Upper lobe of left lung (tissue), 6 donors: ENCODE measurements at places on chromosomes 5 and 9. TPM values are rescaled to one million over a fixed set of nuclear protein-coding genes. Genes with fewer than 3 reads are reported as not detected.

GRCh38 chr5:109876941-109877669, 187.4 kb downstream of the MAN2A1 start:
- DNase-seq = no peak
- H3K36me3 ChIP-seq = no peaks in the 10 kb centered on the region
- H3K4me3 ChIP-seq = no peak overlapping the region
- H3K4me1 ChIP-seq = no peaks in the 10 kb centered on the region
- no peak overlapping the region for H3K27ac ChIP-seq

DNA sequence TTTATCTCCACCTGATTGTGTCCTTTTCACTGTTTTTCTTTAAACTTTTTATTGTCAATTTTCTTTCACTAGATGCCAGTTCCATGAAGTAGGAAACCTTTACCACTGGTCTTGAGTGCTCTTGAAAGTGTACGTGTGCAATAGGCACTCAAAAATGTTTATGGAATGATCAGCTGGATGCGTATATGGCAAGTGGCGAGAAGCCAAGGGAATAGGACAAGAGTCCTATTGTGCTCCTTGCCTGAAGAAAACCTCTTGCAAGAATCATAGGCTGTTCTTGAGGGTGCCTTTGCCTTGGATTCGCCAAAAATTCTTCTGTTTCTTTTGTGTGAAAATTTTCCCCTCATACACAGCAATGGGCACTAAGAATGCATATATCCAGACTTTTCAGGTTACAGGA, 97.7 kb downstream of the GHR start:
- no peaks in the 10 kb centered on the region for H3K4me1 ChIP-seq
- DNase-seq = no peak
- H3K27me3 ChIP-seq = no peaks in the 10 kb centered on the region
- H3K27ac ChIP-seq = no peak overlapping the region

Gene SHC3
- total RNA-seq = 15.3 TPM

GRCh38 chr9:112012026-112012902, 115.7 kb downstream of the UGCG start:
- peaks cover 13% of the 10 kb centered on the region for H3K4me1 ChIP-seq
- no peaks in the 10 kb centered on the region for H3K27me3 ChIP-seq
- no peaks in the 10 kb centered on the region for H3K36me3 ChIP-seq

- H3K27ac ChIP-seq = no peak overlapping the region
- H3K4me1 ChIP-seq = no peaks in the 10 kb centered on the region
- H3K27me3 ChIP-seq = no peaks in the 10 kb centered on the region
- no peaks in the 10 kb centered on the region for H3K36me3 ChIP-seq
- DNase-seq = no peak
- no peak overlapping the region for H3K4me3 ChIP-seq
Measured at GRCh38 chr5:63154476-63155309, 576.1 kb downstream of the LRRC70 start.

Gene DBH
- total RNA-seq = not detected

Gene CDKN2B
- 63.7 TPM for total RNA-seq

DNA sequence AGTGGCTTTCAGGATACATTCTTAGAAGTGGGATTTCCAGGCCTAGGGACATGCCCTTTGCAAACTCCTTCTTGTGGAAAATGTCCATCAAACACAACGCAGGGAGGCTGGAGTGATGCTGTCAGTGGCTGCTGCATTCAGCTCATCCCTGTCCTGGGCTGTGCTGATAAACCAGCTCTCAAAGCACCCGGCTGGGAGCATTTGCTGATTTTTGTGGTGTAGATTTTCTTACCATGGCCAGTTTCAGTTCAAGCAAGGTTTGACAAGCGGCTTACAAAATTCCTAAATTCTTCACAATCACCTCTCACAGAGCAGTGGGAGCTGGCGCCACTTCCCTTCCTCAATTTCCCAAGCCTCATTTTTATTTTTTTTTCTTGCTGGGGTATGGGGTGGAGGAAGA, 28.2 kb downstream of the FAM163B start:
- no peak for DNase-seq
- H3K27ac ChIP-seq = no peak overlapping the region
- H3K4me3 ChIP-seq = no peak overlapping the region
- H3K4me1 ChIP-seq = peaks cover 15% of the 10 kb centered on the region
- H3K27me3 ChIP-seq = peaks cover 10% of the 10 kb centered on the region

GRCh38 chr9:135241381-135242048, 154.0 kb downstream of the OLFM1 start:
- H3K27me3 ChIP-seq = no peaks in the 10 kb centered on the region
- H3K27ac ChIP-seq = no peak overlapping the region
- no peak for DNase-seq
- no peaks in the 10 kb centered on the region for H3K36me3 ChIP-seq
- no peak overlapping the region for H3K4me3 ChIP-seq

DNA sequence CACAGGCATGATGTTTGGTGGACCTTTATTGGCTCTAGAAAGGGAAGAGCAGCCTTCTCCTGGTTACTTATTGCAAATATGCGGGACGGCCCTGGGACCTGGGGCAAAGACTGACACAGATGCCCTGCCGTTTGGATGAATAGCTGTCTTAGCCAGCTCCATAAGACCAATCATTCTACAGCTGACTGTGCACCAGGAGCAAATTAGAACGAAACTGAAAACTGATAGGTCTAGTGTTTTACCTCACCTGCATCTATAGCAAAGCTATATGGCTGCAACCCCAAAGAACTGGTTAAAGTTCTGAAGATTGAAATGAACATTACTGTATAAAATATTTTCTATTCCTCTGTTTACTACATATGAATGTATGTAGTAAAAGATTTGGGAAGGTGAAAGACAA, 34.2 kb upstream of the BNC2 start:
- H3K4me1 ChIP-seq = no peaks in the 10 kb centered on the region
- H3K4me3 ChIP-seq = no peak overlapping the region
- no peak for DNase-seq
- H3K27me3 ChIP-seq = no peaks in the 10 kb centered on the region
- no peaks in the 10 kb centered on the region for H3K36me3 ChIP-seq

- H3K36me3 ChIP-seq = no peaks in the 10 kb centered on the region
- no peak for DNase-seq
- no peaks in the 10 kb centered on the region for H3K27me3 ChIP-seq
- H3K27ac ChIP-seq = no peak overlapping the region
Measured at GRCh38 chr5:125227333-125228095, 481.1 kb upstream of the ZNF608 start.

DNA sequence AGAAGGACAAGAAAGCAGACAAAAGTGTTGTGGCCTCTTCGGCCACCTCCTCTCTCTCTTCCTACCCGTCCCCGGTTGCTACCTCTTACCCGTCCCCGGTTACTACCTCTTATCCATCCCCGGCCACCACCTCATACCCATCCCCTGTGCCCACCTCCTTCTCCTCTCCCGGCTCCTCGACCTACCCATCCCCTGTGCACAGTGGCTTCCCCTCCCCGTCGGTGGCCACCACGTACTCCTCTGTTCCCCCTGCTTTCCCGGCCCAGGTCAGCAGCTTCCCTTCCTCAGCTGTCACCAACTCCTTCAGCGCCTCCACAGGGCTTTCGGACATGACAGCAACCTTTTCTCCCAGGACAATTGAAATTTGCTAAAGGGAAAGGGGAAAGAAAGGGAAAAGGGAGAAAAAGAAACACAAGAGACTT, 2.4 kb downstream of the EGR1 start:
- no peaks in the 10 kb centered on the region for H3K36me3 ChIP-seq
- no peak for DNase-seq
- H3K27me3 ChIP-seq = no peaks in the 10 kb centered on the region
- H3K27ac ChIP-seq = no peak overlapping the region
- no peak overlapping the region for H3K4me3 ChIP-seq
- peaks cover 26% of the 10 kb centered on the region for H3K4me1 ChIP-seq

GRCh38 chr5:51838459-51838858, 455.2 kb downstream of the ISL1 start:
- no peak overlapping the region for H3K27ac ChIP-seq
- no peaks in the 10 kb centered on the region for H3K4me1 ChIP-seq
- no peaks in the 10 kb centered on the region for H3K27me3 ChIP-seq
- no peak for DNase-seq

Gene PDLIM4
- total RNA-seq = 12.6 TPM

- H3K4me3 ChIP-seq = no peak overlapping the region
- no peak overlapping the region for H3K27ac ChIP-seq
- H3K36me3 ChIP-seq = no peaks in the 10 kb centered on the region
- no peak for DNase-seq
- no peaks in the 10 kb centered on the region for H3K4me1 ChIP-seq
- no peaks in the 10 kb centered on the region for H3K27me3 ChIP-seq
Measured at GRCh38 chr5:76808141-76808691, 10.6 kb upstream of the F2RL1 start.

DNA sequence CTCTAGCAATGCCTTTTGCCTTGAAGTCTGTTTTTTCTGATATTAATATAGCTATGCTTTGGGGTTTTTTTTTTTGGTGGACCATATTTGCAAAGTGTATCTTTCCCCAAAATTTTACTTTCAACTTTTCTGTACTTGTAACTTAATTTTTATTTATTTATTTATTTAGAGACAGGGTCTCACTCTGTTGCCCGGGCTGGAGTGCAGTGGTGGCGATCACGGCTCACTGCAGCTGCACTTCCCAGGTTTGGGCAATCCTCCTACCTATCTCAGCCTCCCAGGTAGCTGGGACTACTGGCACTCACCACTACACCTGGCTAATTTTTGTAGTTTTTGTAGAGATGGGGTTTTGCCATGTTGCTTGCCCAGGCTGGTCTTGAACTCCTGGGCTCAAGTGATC, 20.8 kb downstream of the PRRT1B start:
- H3K4me3 ChIP-seq = no peak overlapping the region
- no peak overlapping the region for H3K27ac ChIP-seq
- no peaks in the 10 kb centered on the region for H3K27me3 ChIP-seq
- no peak for DNase-seq
- no peaks in the 10 kb centered on the region for H3K4me1 ChIP-seq
- peaks cover 18% of the 10 kb centered on the region for H3K36me3 ChIP-seq

GRCh38 chr5:39058178-39058921, 15.8 kb downstream of the RICTOR start:
- no peaks in the 10 kb centered on the region for H3K36me3 ChIP-seq
- peak overlapping the region; percentile 5 for H3K27ac ChIP-seq
- H3K4me3 ChIP-seq = peak overlapping the region; percentile 39
- H3K27me3 ChIP-seq = no peaks in the 10 kb centered on the region

- H3K36me3 ChIP-seq = no peaks in the 10 kb centered on the region
- H3K4me3 ChIP-seq = no peak overlapping the region
- no peak overlapping the region for H3K27ac ChIP-seq
- H3K4me1 ChIP-seq = no peaks in the 10 kb centered on the region
- DNase-seq = peak; percentile 75
Measured at GRCh38 chr5:109921735-109922380, 232.1 kb downstream of the MAN2A1 start.

DNA sequence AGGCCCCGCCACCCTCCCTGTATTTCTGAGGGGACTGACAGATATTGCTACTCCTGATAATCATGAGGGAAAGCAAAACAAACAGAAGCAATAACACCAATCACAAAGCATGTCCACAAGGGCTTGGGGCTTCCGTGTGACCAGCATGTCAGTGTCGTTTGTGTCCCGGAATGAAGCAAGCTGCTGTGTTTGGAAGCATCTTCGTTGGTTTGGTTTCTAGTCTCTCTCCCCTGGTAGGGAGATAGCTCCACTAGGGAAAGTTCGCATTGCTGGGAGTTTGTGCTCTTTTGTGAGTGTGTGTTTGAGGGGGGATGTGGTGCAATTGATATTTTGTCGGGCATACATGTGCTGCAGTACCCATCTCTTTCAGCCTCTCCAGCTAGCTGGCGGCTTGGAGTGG, 1.4 kb downstream of the GRIA1 start:
- no peaks in the 10 kb centered on the region for H3K27me3 ChIP-seq
- no peaks in the 10 kb centered on the region for H3K4me1 ChIP-seq
- no peak overlapping the region for H3K27ac ChIP-seq
- H3K4me3 ChIP-seq = no peak overlapping the region
- no peaks in the 10 kb centered on the region for H3K36me3 ChIP-seq

DNA sequence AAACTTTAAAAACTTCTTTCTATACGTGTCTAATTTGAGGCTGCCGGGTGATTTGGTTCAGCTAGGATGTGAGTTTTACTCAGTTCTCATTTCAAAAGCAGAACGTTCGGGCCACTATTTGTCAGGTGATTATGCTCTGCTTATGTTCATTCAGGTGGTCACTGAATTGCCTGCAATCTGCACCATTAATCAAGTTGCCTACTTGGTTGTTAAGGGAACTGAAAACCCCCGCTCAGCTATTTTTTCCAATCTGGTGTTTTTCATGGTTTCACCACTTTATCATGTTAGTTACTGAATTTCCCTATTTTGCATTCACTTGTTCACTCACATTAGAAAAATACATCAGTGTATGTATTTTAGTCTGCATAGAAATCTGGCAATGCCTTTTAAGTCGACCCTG, 523.0 kb downstream of the CSNK1G3 start:
- DNase-seq = no peak
- H3K27ac ChIP-seq = no peak overlapping the region
- no peaks in the 10 kb centered on the region for H3K4me1 ChIP-seq
- no peaks in the 10 kb centered on the region for H3K36me3 ChIP-seq
- no peak overlapping the region for H3K4me3 ChIP-seq

Gene MEIKIN
- not detected for total RNA-seq

GRCh38 chr5:67921004-67921601, 294.5 kb upstream of the PIK3R1 start:
- H3K27ac ChIP-seq = peak overlapping the region; percentile 36
- H3K4me3 ChIP-seq = no peak overlapping the region
- H3K27me3 ChIP-seq = no peaks in the 10 kb centered on the region
- H3K4me1 ChIP-seq = no peaks in the 10 kb centered on the region
- DNase-seq = no peak

Gene RANBP3L
- 3.3 TPM for total RNA-seq

DNA sequence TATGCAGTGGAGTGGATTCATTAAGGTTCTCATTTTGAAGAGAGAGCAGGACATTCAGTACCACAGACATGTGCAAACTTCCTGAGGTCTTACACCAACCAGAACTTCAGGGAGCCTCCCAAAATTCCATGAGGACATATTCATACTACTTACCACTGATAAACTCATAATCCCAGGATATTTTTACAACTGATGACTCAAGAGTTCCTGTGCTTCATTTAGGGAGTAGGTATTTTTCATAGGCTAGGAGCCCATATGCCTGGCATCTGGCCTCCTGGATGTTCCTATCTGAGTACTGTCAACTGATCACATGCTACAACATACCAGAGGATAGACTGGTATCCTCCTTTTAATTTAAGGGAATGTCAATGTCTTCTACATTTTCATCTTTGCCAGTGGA, 578.0 kb downstream of the EFNA5 start:
- no peak overlapping the region for H3K4me3 ChIP-seq
- H3K4me1 ChIP-seq = no peaks in the 10 kb centered on the region
- no peaks in the 10 kb centered on the region for H3K36me3 ChIP-seq
- no peaks in the 10 kb centered on the region for H3K27me3 ChIP-seq
- H3K27ac ChIP-seq = no peak overlapping the region
